HEK293T (cell line): ENCODE measurements at places on chromosomes 7 and 10.

DNA sequence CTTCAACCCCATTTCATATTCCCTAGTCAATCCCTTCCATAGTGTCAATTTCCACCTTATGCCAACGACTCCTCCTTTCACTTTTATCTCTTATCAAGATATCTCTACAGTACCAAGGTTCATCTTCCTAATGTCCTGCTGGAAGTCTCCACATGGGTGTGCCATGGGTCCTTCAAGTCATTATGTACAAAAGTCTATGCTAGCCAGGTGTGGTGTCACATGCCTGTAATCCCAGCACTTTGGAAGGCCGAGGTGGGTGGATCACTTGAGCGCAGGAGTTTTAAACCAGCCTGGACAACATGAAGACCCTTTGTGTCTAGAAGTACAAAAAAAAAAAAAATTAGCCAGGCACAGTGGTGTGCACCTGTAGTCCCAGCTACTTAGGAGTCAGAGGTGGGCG, 47.6 kb downstream of the PRTFDC1 start:
- DNase-seq: no peak

DNA sequence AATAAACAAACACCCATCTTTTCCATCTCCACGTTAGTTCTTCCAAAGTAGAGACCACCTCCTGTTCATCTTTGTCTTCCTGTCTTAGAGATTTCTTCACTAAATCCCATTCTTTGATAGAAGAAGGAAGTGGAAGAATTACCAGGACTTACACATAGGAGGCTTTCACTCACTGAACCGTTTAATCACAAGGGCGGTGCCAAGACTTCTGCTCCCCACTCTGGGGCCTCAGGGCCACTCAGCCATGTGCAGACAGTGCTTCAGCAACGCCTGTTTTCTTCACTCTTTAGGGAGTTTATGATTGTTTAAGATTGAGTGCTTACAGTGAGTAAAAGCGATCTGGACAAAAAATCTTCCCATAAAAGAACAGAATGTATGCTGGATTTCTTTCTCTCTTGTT, 63.9 kb upstream of the SORCS3 start:
- DNase-seq: no peak

GRCh38 chr10:98408799-98409198, 6.2 kb downstream of the PYROXD2 start:
- DNase-seq: no peak

DNA sequence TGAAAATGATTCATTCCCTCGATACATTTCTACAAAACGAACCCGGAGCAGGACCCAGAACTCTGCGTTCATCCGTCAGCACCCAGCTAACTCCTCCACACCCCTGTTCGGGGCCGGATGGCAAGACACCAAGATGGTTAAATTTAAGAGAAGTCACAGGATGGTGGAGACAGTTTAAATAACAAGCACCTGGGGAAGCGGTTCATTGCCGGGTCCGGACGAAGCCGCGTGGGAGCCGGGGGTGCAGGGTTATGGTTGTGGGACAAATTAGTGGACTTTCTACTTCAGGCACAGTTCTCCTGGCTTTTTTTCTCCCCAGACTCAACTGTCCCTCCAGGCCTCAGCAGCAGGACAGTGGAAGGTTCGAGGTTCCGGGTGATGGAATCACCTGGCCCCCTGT, 45.4 kb downstream of the ASB13 start:
- DNase-seq: no peak

DNA sequence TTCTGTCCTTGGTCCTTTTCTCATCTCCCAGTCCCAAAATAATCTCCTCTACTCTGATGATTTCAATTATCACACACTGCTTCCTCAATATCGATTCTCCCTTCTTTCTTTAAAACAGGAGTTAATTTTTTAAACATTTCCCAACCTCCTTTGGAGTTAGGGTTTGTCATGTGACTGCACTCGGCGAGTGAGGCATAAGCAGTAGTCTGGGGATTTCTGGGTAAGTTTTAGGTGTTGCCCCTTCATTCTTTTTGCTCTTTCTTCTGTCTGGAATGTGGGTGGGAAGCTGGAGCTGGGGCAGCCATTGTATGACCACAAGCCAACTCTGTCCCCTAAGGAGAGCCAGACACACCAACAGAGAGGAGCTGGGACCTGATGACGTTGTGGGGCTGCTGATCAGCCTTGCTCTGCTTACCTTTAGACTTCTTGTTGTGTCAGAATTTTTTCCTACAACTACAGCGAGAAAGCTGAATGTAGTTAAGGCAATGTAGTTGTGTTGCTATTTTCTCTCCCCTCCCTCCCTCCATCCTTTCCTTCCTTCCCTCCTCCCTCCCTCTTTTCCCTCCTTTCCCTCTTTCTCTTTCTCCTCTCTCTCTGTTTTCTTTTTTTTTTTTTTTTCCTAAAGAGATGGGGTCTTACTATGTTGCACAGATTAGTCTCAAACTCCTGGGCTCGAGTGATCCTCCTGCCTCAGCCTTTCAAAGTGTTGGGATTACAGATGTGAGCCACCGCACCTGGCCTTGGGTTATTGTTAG, 6.5 kb upstream of the TSPAN14 start:
- no peak for DNase-seq

- no peak for DNase-seq
Observed at GRCh38 chr7:1986366-1987083, 246.2 kb downstream of the MAD1L1 start.

DNA sequence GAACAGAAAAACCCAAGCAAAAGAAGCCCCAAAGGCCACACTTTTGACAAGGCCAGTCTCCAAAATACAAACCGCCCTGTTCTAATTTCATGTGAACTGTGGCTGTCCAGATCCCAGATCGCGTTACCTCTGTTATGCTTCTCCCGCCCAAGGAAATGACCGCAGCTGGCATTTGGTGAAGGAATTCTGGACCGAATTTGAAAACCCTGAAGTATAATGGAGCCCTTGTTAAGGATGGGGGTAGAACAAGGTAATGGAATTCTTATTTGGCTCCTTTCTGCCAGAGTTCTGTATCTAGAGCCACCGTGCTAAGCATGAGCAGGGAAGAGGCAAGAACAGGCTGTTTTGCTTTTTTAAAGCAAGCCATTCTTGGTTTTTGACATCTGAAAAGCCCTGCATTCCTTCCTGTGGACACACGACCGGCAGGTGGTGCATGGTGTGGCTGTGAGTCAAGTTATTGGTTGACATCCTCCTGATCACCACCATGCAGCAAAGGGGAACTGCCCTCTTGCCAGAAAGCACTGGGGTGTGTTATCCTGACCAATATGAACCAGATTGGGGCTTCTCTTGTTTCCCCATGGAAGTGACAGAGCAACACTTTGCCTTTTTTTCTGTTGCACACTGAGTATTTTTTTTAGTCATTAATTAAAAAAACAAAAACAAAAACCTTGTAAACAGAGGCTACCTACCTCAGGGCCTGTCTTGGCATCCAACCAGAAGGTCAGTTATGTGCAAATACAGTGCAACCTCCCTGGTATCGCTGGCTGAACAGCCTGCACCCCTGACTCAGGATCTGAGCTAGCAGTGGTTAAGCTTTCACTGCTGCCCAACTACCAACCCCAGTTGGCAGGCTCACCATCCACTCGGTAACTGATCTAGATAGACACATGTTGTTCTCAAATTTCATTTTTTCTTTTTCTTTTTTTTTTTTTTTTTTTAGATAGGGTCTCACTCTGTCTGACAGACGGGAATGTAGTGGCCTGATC, 14.2 kb downstream of the UCMA start:
- peak; percentile 61 for DNase-seq

- no peak for DNase-seq
Observed at GRCh38 chr10:3427950-3428354, 255.4 kb upstream of the PITRM1 start.
